ENCODE measurements at places on chromosomes 16 and 17.

- DNase-seq, result no peak
Observed at GRCh38 chr17:50034498-50035364, 21.2 kb upstream of the ITGA3 start.

- DNase-seq, result no peak
Observed at GRCh38 chr17:27868565-27868964, 24.6 kb downstream of the LYRM9 start.

- no peak for DNase-seq
Observed at GRCh38 chr16:6558126-6558525, 774.5 kb upstream of the RBFOX1 start.

DNA sequence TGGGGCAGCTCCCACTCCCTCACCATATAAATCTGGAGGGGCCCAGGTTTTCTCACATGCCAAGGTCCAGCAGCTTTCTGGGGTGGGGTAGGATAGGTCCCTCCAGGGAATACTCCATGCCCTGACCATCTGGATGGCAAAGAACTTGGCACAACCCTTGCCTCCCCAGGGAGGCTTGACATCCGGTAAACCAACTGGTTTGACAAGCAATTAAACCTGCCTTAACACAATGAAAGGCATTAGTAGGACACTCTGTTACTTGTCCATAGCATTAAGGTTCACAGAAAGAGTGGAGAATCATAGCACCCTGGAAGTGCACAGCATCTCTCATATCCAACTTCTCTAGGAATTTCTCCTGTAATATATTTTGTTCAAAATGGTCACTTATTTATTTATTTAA, 63.9 kb upstream of the MAF start:
- no peak for DNase-seq

- no peak for DNase-seq
Observed at GRCh38 chr16:12735805-12736204, 67.9 kb downstream of the CPPED1 start.

GRCh38 chr16:78553268-78554039, 454.0 kb downstream of the WWOX start:
- DNase-seq, result no peak

- no peak for DNase-seq
Observed at GRCh38 chr16:80369138-80369958, 171.4 kb upstream of the DYNLRB2 start.

- DNase-seq, result no peak
Observed at GRCh38 chr17:81608605-81609004, 28.3 kb downstream of the NPLOC4 start.

- no peak for DNase-seq
Observed at GRCh38 chr16:30523768-30524574, 2.4 kb downstream of the ZNF768 start.

DNA sequence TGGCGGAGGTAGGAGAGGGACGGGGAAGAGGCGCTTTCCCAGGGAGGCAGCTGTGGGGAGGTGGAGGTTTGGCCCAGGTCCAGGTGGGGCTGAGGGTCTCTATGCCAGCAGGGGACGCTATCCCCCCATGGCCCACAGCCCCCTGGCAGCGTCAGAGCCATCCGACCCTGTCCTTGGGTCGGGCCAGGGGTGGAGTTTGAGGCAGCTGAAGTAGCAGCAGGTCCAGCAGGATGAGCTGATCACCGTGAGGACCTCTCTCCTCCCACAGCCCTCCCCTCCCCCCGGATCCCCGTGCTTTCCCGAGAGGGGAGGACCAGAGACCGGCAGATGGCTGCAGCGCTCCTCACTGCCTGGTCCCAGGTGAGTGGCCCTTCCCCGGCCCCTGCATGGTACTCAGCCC, 3.2 kb downstream of the ZNF205 start:
- no peak for DNase-seq

- DNase-seq, result no peak
Observed at GRCh38 chr17:67685351-67685750, 32.4 kb upstream of the NOL11 start.

DNA sequence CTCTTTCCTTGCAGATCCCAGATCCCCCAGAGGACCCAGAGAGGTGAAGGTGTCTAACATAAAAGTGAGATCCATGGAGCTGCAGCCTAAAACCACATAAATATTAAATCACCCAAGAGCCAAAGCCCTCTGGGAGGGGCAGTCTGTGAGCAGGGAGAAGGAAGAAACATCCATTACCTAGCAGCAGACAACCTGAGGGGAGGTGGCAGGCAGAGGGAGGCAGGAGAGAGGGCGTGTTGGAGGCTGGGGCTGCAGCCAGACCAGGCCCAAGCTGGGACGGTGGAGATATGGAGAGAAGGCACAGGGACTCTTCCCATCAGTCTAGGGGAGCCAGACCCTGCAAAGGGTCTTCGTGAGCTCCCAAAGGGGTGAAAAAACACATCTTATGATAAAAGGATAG, 101.1 kb downstream of the SHISA6 start:
- no peak for DNase-seq

GRCh38 chr17:58535431-58535830, 21.0 kb upstream of the MTMR4 start:
- no peak for DNase-seq

DNA sequence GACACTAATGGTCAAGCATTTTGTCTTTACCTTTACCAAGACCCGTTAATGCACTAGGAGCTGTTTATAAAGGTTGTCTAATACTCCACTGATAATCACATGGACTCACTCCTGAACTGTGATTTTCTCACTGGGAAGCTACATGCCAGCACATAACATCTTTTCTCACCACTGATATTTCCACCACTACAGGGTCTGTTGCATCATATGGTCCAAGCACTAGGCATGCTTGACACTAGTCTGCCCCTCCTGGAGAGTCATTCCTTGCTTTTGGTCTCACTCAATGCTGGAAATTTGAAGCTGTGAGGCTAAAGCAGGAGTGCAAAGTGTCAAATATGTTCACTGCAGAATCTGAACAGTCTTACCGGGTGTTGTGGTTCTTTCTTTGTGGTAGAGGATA, 1576.8 kb downstream of the CDH8 start:
- no peak for DNase-seq

DNA sequence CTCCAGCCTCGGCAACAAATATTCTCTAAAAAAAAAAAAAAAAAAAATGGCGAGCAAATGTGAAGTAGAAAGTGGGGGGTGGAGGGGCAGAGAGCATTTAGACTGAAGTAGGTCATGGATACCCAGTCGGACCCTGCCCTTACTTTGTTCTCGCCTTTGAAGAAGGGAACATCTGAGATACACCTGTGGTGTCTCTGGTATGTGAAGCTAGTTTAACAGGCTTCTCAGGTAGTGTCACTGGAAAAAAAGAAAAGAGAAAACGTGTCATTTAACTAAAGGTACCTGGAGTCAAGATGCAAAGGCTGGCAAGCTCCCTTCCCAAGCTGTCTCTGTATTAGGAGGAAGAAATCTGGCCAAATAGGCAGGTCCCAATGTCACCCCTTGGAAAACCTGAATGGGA, 8.0 kb downstream of the FBF1 start:
- no peak for DNase-seq

- DNase-seq, result no peak
Observed at GRCh38 chr17:39706383-39706782, 6.5 kb downstream of the ERBB2 start.

GRCh38 chr17:82582213-82582612, 62.7 kb downstream of the FOXK2 start:
- peak; percentile 39 for DNase-seq
